Activated T-cell treated with anti-CD3 and anti-CD28 coated beads, Interleukin-2, amount 50 U/mL, for 72 hours (primary cell): ENCODE measurements at places on chromosomes 6 and 20.

- DNase-seq, result no peak
Measured at GRCh38 chr6:148426317-148426977, 83.8 kb downstream of the SASH1 start.

GRCh38 chr20:40813029-40813431 lies 124.0 kb upstream of the MAFB start:
- no peak for DNase-seq

DNA sequence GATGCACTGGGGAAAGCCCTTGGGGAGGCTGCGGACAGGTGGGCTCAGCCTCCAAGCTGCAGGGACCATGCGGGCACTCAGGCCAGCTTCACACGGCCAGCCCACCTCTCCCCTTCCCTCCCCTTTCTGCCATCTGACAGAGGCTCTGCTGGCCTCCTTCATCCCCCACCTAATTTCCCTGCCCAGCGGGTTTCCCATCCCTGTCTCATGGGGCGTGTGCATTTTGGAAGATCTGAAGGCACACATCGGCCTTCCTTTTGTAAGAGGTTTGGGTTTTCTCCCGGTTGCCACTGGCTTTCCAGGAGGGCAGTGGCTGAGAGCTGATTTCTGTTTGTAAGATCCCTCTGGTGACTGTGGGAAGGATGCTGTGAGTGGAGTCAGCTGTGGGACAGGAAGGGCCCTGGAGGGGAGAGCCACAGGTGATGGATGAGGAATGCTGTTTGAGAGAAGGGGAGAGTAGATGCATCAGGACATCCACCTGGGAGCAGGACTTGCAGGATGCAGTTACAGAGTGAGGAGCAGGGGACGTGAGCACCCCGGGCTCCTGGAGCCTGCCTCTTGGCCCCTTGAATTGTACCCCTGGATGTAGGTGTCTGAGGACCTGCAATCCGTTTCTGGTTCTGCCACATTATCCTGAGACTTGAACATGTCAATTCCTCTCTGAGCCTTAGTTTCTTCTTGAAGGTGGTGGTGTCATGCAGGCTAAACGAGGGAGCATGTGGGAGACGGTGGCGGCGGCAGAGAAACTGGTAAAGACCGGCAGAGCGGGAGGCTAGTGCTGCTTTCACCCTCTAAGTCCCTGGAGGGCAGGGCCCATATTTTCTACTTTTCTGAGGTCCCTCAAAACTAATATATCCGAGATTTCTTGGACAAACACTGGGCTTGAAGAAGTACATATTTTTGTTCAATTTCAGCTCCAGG lies 5.9 kb upstream of the TUBB1 start:
- no peak for DNase-seq

- DNase-seq, result no peak
Measured at GRCh38 chr6:79818471-79818870, 128.9 kb downstream of the ELOVL4 start.

- DNase-seq, result no peak
Measured at GRCh38 chr20:2658414-2659354, 5.3 kb downstream of the IDH3B start.

- DNase-seq, result no peak
Measured at GRCh38 chr6:106490974-106491373, 130.5 kb downstream of the CRYBG1 start.

DNA sequence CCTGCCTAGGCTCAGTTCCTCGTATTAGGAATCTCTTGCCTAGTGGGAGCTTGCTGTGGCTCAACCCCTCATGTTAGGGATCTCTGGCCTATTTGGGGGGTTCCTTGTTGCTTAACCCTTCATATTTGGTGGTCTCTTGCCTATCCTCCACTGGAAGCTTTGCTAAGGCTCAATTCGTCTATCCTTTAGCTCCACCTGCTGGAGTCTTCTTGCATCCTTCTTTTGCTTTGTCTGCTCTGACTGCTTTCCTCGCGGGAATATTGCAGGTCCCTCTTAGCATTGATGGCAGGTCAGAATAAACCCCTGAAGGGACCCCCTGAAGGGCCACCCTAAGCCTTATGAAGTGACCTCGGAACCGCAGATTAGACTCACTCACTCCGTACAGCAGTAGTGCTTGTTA lies 203.0 kb upstream of the TBX18 start:
- no peak for DNase-seq

DNA sequence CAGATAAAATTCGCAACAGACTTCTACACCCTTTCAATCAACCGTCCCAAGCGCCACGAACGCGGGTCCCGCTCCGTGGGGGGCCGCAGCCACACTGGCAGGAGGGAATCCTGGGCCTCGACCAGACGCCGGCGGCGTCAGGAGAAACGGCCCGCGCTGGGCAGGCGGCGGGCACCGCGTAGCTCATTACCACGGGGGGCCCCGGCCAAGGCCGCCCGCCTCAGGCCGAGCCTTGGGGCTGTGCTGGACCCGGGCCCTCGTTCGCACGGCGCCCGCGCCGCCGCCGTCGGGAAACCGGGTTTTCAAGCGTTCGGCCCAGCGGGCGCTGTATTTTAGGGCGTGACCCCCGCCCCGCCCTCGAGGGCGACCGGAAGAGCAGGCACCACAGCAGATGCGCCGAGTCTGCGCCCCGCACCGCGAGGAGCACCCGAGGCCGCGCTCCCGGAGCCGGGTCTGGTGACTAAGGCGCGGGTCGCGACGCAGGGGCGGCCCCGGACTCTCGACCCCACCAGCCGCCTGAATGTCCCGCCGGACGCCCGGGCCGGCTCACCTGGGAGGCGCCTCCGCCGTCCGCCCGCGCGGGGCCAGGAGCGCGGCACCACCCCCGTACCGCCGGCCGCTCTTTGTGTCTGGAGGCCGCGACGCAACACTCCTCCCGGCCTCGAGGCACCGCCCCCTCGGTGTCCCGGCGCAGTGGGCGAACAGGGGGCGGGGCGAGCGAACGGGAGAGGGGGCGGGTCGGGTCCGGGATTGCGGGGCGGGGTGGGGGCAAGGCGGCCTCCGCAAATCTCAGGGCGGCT lies at the start of gene NINL:
Gene NINL, minus strand, starts transcription at position 627 of the 800 bp plus-strand sequence. CDS start 58,944 bp downstream, outside the sequence.
- peak; percentile 68 for DNase-seq

- no peak for DNase-seq
Measured at GRCh38 chr20:45817376-45818194, 5.1 kb downstream of the UBE2C start.

- DNase-seq, result no peak
Measured at GRCh38 chr20:10560686-10561085, 113.1 kb downstream of the JAG1 start.

GRCh38 chr20:61614706-61615100 lies 362.6 kb downstream of the CDH4 start:
- no peak for DNase-seq

- peak; percentile 83 for DNase-seq
Measured at GRCh38 chr6:157322792-157323254, 496 bp downstream of the TMEM242 start.

GRCh38 chr6:95248499-95248898 lies 328.8 kb upstream of the MANEA start:
- no peak for DNase-seq

- no peak for DNase-seq
Measured at GRCh38 chr20:35286077-35286898, 1.7 kb upstream of the EIF6 start.

GRCh38 chr6:117653949-117654348 lies 21.3 kb upstream of the NUS1 start:
- no peak for DNase-seq

DNA sequence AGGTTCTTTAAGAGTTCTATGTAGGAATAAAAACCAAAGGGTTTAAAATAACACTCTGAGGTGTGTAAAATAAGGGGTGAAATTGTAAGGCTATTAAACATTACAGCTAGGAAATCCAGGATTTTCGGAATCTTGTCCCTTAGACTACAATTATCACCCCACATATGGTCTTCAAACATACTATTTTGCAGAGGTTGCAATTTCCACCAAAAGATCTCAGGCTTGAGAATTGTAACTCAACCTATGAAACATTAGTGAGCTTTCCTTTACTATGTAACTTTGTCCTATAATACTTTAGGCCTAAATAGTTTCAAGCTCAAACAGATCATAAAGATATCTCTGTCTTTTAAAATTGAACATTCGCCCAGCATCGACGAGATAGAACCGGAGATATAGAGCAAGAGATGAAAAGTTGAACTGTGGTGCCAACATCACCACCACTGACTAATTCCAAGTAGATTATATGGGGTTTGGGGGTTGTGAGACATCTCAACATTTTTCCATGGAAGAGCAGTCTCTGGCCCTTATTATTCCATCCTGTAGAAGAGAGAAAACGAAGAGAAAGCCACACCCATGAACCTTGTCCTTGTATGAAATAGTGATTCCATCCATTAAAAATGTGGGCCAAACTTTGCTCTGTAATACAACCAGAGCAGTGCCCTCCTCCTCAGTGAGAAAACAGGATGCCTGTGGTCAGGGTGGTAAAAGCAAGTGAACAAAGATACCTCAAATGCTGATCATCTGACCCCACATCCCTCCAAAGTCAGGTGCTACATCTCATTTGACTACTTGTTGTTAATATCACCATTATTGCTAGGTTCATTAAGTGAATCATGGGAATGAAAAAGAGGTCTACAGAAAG lies 284.5 kb upstream of the GJE1 start:
- peak; percentile 15 for DNase-seq

DNA sequence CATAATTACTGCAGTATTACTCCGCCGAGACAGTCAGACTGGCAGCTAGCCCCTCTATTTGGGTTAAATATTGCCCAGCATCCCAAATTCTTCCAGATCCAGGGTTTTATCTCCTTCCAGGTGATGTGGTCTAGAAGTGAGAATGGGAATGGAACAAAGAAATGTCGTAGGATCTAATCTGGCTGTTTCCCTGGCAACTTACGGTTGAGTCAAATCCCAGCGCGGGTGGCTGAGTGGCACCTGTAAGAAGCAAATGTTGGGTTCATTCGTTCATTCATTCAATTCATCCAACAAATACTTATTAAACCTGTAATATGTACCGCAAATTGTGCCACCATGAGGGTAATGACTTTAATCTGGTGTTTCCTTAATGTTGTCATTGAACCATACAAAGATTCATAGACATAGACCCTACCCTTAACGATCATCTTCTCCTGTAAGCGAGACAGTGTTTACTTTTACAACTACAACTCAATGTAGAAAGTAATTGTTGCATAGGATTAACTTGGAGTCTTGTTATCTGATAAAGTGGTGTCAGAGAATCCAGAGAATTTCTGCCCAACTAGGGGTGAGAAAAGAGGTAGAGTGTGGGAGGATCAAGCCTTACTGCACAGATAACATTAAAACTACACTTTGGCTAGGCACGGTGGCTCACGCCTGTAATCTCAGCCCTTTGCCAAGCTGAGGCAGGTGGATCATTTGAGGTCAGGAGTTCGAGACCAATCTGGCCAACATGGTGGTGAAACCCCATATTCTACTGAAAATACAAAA lies 91.3 kb upstream of the ADGRF1 start:
- no peak for DNase-seq

DNA sequence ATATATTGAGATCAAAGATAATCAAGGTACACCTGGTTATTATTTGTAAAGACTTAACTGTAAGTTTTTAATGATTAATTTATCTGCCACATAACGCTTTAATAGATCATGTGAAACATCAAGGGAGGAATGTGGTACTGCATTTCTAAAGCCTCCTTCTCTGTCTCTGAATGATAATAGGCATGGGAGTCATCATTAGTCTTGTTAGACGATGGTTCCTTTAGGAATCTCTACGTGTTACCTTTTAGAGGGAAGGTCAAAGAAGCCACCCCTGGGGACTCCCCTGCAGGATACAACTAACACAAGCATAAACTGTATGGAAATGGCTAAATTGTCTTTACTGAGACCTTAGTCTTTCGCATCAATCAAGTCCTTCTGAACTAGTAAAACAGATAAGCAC lies 173.6 kb upstream of the MCHR2 start:
- no peak for DNase-seq

GRCh38 chr6:12916006-12916405 lies 199.4 kb downstream of the PHACTR1 start:
- no peak for DNase-seq

- DNase-seq, result no peak
Measured at GRCh38 chr20:35978041-35978513, 9.7 kb downstream of the CNBD2 start.

GRCh38 chr20:36818861-36819260 lies 45.3 kb upstream of the DSN1 start:
- no peak for DNase-seq

- no peak for DNase-seq
Measured at GRCh38 chr6:22164236-22164635, 132.6 kb downstream of the PRL start.

GRCh38 chr20:17533396-17533795 lies 2.2 kb upstream of the BFSP1 start:
- no peak for DNase-seq

- DNase-seq, result no peak
Measured at GRCh38 chr6:91523511-91523910, 936.6 kb upstream of the MAP3K7 start.

GRCh38 chr6:21935561-21936028 lies 342.0 kb downstream of the SOX4 start:
- DNase-seq, result peak; percentile 15

GRCh38 chr20:3339571-3339970 lies 67.9 kb downstream of the DNAAF9 start:
- DNase-seq, result no peak

- no peak for DNase-seq
Measured at GRCh38 chr6:42259841-42260395, 42.3 kb upstream of the MRPS10 start.

DNA sequence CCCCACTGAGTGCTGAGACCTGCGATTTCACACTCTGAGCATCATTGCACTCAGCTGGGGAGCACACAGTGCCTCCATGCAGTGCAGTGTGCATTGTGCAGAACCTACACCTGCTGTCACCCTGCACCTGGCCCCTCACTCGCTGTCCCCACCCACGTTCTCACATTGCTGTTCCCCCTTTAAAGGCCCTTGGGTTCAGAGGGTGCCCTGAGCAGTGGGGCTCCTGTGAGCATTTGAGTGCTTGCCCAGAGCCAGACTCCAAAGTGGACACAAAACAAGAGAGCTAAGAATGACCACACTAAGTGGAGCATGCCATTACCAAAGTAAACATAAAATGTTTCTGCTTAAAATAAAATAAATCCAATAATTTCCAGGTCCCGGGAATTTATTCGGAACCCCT lies 131.0 kb upstream of the CST7 start:
- no peak for DNase-seq

GRCh38 chr6:170464524-170464979 lies 88.6 kb downstream of the PSMB1 start:
- DNase-seq, result no peak

DNA sequence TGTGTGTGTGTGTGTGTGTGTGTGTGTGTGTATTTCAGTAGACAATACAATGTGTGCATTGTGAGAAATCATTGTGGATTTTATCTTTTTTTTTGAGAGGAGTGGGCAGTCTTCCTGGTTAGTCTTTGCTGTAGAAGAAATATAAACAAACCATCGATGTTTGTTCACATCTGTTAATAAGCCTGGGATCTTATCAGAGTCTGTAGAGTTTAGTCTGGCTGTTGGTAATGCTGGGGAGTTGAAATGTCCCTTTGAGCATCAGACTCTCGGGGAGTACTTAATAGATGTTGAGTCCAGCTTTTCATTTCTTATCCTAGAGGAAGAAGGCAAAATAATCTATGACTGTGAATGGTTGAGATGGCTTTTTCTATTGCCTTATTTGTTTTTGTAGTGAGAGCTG lies 96.6 kb upstream of the SUPT3H start:
- DNase-seq, result no peak
